ENCODE measurements at places on chromosomes 2 and 18.

DNA sequence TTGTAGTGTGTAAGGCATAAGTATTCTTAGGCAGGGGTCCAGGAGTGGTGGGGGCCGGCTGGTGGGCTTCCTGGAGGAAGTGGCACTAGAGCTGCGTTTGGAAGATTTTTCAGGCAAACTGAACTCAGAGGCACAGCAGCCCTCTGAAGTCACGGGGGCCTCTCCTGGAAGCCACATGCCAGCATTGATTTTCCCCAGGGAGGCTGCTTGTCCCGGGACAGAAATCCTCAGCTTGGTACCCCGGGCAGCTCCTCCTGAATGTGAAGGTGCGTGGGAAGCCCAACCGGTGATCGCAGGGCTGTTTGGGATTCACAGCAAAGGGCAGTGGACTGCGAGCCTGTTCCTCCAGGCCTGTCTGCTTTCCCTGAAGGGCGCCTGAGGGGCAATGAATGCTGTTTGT lies 1.6 kb upstream of the PDIA6 start:
- DNase-seq: no peak

DNA sequence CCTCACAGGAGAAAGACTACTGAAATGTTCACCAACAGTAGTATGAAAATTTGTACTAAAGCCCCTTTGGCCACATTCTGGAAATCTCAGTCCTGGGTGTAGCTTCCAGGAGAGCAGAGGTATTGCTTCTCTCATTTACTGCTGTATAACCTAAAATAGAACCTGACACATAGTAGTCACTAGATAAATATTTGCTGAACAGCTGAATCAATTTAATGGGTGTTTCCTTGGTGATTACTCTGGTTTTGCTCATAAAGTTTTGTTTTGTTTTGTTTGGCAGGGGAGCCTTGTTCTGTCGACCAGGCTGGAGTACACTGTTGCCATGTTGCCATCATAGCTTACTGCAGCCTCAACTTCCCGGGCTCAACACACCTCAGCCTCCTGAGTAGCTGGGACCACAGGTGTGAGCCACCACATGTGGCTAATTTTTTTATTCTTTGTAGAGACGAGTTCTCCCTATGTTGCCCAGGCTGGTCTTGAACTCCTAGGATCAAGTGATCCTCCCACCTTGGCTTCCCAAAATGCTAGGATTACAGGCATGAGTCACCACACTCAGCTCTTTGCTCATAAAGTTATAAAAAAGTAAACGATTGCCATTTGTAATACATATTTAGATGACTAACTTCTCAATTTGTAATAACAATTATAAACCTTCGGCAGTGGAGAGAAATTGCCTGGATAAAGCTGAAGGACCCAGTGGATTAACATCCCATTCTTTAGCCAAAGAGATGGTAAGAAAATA lies 11.5 kb upstream of the PARD3B start:
- DNase-seq: no peak

GRCh38 chr18:25826823-25827222 lies 263.6 kb downstream of the SS18 start:
- DNase-seq: no peak

DNA sequence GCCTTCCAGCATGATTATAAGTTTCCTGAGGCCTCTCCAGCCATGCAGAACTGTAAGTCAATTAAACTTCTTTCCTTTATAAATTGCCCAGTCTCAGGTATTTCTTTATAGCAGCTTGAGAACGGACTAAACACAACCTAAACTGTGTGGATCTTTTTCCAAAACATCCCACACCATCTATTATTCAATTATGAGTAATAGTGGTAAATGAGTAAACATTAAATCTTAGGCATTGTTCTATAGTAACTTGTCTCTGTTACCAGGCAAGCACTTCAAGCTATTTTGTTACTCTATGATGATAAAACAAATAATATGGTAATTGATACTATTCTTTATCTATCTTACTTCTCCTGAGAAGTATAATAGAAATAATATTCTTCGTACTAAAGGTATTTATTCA lies 536.9 kb upstream of the CHAC2 start:
- no peak for DNase-seq

DNA sequence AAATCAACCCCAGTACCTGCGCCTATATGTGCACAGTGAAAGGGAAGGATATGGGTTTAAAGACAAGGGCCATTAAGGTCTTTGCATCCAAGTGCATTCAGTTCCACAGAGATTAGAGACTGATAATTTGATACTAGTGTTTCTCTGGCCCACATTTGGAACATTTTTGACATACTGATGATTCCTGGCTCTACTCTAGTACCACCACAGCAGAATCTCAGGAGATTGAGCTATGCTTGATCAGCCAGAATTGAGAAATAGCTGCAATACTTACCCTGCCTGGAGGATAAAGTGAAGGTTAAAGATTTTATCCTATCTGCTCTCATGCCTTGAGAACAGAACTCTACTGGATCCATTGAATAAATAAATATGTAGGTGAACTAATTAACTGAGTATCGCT lies 1267.8 kb downstream of the SUCLG1 start:
- no peak for DNase-seq

- no peak for DNase-seq
These were observed 41.0 kb downstream of the MYO3B start for GRCh38 chr2:170218931-170219330.

DNA sequence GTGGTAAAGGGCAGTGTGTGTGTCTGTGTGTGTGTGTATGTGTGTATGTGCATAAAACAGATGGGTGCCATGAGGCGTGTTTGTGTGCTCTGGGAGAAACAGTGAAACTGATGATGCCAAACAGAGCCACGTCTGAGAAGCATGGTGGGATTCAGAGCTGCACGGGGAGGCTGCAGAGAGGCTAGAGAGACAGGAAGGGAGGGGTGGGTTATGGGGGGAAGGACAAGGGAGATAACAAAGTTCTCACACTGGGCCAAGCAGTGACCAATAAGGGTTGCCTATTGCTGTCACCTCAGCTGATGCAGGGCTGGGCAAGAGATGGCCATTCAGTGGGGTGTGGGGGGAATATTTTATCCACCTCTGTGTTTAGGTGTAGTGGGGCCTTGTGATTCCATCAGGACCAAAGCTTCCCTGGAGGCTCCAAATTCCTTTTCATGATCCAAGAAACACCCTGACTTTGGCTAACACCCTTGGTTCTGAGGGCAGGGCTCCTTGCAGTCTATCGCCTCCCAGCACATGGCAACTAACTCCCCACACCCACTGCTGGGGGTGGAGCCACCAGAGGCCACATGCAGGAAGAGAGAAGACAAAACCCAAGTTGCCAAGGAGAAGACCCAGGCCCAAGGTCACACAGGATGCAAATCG lies 54.2 kb upstream of the POMC start:
- DNase-seq: no peak

DNA sequence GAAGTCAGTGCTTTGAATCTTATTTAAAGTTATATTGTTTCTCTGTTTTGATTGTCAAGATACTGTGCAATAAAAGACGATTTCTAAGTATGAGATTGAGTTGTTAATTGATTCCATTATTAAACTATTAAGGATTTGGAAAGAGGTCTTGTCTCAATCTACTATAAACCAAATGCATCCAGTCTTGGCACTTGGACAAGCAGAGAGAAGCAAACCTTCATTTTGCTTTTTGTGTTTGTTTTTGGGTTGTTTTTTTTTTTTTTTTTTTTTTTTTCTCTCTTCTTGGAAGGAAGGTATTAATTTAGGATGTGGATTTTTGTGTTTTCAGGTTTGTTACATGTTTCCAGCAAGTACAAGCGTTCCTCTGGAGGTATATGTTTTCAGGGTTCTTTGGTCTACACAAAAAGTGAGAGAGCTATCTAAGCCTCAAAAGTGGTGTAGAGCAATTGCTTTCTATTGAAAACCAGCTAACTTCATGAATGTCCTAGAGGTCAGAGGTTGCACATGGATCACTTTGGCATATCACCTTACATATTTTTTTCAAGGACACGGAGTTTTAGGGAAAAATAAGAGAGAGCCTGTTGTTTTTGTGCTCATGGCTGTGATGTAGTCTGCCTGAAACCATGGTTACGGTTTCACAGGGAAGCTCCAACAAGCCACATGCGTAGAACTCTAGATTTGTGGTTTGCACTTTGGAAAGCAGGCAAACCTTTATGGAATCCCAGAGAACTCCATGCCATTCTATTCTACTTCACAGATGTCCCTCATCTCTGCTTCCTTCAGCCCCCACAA lies 1.8 kb downstream of the PRKCE start:
- no peak for DNase-seq

DNA sequence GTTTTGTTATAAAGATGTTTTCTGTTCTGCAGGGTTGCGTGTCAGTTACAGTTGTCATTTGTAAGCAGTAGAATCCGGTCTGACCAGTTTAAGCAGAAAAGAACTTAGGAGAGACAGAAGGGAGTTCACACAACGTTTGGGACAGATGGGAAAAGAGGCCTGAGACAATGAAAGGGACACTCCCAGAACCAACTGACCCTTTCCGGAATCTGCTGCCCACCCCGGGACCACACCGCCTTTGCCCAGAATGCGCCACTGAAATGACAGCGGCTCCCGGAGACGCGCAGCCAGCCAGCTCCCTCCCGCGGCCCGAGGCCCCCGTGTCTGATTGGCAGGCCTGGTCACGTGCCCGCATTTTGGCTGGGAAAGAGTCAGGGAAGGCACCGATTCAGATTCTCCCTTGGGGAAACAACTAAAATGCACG lies 244.6 kb downstream of the BCL2 start:
- peak; percentile 69 for DNase-seq

- DNase-seq: no peak
These were observed 293.6 kb upstream of the SESTD1 start for GRCh38 chr2:179558010-179558934.
